ENCODE measurements at places on chromosomes 11 and 22.

DNA sequence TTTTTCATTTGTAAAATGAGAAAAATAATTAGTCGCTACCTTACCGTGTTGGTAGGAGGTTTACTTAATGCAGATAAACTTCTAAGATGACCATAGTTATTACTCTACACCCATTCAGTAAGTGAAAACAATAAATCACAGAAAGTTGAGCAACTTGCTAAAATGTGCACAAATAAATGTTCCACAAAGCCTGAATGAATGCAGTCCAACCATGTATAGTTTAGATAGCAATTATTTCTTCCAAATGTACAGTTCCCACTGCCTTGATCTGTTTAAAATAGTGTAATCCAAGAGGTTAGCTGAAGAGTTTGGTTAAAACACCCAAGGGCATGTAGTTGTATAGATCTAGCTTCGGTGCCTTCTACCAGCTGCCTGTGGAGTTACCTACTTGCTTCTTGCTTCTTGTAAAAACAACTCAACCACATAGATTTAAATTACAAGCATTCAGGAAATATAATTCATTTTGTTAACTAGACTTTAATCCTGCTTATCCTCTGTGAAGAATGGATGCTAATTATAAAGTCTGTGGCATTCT is 106.3 kb upstream of the CARD18 start:
- DNase-seq: no peak

GRCh38 chr22:24584871-24585411 is 7.9 kb downstream of the LRRC75B start:
- DNase-seq: no peak

- no peak for DNase-seq
Measured at GRCh38 chr11:35583843-35584242, 34.4 kb upstream of the FJX1 start.

DNA sequence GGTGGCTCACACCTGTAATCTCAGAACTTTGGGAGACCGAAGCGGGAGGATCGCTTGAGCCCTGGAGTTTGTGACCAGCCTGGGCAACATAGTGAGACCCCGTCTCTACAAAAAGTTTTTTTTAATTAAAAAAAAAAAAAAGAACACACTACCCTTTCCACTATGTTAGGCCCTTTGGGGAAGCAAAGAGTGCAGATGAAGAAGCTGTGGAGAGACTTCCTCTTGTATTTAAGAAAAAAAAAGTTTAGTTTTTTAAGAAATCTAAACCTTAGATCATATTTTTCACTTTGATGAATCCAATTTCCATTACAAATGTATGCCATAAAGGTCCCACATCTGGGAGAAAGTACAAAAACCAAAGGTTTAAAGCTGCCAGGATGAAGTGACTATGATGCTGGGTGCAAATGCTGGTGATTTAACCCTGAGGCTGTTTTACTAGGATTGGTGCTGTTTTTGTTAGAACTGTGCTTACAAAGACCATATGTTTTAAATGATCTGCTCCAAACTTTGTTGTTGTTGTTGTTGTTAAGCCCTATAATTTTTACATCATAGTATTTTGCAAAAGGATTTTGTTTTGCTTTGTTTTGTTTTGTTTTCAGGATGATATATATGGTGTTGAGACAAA is 28.9 kb upstream of the ACER3 start:
- DNase-seq: no peak

- no peak for DNase-seq
Measured at GRCh38 chr22:49106842-49107152, 720.9 kb downstream of the BRD1 start.

DNA sequence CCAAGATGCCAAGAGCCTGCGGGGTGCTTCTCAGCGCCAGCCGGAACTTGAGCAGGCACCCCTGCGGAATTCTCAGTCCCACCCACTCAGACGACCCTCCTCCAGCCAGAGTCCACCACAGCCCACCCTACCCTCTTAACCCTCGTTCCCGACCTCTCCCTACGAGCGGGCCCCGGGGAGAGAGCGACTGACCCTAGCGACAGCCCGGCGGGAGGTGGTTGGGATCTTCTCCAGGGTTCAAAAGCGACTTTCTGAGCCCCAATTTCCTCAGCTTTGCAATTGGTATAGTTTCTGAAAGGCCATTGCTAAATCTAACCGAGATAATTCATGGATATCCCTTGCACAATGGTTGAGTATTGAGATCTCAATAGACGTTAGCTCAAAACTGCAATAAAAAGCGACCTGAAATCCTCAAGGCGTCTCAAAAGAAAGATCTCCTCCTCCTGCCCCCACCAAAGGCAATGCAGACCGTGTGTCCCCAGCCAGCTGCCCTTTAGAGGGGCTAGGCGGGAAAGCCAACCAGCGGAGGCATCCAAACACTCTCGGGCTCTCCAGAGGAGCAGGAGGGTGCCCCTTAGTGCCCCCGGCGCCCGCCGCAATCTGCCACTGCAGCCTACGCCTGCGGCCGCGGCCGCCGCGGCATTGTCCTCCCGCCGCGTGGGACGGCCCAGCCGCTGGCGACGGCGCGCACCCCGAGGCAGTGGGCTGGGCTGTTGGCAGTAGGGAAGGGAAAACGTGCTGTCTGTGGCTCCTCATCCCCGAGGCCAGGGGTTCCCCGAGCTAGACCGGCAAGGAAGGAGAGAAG is 1.5 kb upstream of the SLC6A5 start:
- DNase-seq: no peak

DNA sequence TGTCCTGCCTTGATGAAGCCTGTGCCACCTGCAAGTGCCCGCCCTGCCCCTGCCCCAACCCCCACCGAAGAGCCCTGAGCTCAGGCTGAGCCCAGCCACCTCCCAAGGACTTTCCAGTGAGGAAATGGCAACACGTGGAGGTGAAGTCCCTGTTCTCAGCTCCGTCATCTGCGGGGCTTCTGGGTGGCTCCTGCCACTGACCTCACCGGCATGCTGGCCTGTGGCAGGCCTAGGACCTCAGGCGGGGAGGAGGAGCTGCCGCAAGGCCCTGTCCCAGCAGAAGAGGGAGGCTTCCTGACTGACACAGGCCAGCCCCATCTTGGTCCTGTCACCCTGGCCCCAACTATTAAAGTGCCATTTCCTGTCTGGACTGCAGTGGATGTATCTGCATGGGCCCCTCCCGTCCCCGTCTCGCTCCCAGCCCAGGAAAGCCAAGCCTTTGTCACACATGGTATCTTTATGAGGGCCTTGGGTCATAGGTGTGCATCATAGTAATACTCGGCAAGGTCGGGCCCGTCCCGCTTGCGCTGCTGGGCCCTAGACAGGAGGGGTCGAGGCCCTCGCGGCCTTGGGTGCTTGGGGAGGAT is 882 bp downstream of the FREY1 start:
- no peak for DNase-seq
